Psoas muscle (tissue), 8 donors: ENCODE measurements at places on chromosomes 5 and 9.

GRCh38 chr5:159956074-159956473 lies 39.8 kb downstream of the ADRA1B start:
- no peak for DNase-seq

DNA sequence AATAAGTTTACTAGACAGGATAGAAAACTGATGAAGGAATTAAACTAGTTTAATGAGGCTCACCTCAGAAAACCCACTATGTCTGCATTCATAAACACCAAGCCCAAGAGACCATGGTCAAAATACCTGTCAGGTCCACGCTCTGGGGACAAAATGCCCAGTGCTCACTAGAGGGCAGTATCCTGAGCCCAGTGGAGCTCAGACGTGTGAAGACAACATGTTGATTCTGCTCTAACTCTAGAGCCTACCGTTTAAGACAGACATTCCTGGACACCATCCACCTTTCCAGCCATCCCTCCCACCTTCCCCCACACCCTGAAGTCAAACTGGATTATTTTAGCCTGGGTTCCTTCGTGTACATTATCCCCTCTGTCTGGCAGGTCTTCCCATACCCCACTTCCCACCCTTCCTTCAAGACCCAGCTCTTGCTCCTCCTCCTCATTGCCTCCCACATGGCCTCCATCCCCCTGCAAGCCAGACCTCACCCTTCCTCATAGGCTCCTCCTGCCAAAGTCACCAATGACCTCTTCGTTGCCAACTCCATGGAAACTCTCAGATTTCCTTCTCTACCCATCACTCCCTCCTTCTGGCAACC lies 142.3 kb upstream of the FSTL4 start:
- no peak for DNase-seq

DNA sequence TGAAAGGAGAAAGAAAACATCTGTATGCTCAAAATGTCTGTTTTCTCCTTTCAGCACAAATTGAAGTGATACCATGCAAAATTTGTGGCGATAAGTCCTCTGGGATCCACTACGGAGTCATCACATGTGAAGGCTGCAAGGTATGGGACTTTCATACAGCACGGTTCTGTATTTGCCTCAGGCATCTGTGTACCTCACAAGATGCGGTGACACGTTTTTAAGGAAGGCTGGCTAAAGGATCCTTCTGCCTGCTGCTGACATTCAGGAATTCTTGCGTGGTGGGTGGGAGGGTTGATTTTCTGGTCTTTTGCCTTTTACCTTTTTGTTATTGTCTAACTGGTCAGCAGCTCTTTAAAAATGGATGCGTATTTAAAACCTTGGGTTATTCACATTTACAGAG lies 133.1 kb downstream of the RORB start:
- DNase-seq = no peak

GRCh38 chr9:83445703-83446265 lies 92.4 kb downstream of the FRMD3 start:
- no peak for DNase-seq

- no peak for DNase-seq
Observed at GRCh38 chr5:111585946-111586345, 73.6 kb upstream of the STARD4 start.

- DNase-seq = no peak
Observed at GRCh38 chr9:106956971-106957370, 94.0 kb downstream of the ZNF462 start.

DNA sequence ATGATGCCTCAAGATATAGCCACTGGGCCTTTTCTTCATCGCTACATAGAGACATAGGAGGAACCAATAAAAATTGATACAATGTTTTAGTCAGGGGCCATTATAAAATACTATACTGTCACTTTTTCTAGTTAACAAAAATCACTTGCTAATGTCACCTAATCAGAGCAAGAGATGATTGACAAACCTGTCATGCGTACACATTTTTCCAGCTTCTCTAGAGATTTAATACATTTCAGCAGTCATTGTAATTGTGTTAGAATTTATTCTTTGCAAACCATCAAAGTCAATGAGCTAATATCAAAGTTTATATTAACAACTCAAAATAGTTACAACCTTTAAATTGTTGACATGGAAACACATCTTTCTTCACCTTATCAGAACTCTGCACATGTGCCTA lies 513.6 kb upstream of the SEMA6A start:
- no peak for DNase-seq

DNA sequence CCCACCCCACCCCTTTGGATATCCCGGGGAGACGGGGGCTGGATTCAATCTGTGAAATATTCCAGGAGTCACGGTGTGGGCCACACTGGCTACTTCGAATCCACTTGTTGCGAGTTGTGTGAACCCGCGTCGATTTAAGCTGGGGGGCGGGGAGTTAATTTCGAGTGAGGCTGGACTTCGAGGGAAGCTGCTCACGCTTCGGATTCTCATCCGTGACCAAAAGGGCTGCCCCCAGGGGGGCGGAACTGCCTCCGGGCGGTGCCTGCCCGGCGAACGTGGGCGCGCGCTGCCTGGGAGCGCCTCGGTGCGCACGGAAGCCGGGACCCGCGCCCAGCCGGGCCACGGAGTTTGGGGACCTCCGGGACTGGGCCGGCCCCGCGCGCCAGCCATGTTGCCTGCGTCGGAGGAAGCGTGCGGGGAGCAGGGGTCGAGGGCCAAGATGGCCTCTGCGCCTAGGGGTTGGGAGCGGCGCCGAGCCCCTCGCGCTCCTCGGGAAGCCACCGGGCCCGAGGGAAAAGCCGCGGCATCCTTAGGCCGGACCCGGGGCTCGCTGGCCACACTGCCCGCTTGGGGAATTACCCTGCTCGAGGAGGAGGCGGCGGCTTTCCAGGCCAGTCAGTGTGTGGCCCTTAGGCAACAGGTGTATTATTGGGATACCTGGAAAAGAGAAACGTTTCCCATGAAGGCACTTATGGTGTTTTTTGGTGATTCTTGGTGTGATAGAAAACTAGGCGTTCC lies 975 bp downstream of the OCLN start:
- no peak for DNase-seq

GRCh38 chr5:56358703-56359681 lies 125.9 kb upstream of the ANKRD55 start:
- no peak for DNase-seq

DNA sequence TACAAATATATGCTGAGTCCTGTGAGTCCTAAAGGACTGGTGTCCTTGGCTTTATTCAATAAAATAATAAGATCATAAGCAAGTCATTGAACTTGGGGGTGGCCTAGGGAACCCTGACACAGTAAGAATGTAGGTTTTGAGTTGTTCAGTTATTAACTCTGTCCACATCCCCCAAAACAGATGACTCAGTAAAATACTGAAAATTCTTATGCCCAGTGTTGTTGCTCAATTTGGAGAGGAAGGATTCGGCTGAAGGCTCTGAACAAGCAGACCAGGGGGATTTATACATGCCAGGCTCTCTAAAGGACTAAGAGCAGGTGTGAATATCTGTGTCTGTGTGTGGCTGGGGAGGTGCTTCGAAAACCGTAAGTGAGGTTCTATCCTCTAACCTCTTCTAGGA lies 173.7 kb downstream of the RMI1 start:
- DNase-seq = no peak

DNA sequence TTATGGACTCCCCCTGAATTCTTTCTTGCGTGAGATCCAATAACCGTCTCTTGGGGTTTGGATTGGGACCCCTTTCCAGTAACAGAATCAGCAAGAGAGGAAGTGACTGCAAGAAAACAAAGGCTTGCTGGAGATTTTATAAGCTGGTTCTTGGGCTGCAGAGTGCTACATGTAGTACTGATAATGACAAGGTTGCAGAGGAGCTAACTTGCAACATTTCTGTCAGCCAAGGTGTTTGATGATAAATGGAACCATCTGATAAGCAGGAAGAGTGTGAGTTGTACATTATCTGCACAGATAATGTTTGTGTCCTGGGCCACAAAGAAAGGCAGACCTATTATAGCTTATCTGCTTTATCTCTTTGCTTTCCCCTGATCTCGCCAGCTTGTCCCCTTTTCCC lies 37.1 kb downstream of the DNAJB5 start:
- no peak for DNase-seq

- DNase-seq = no peak
Observed at GRCh38 chr5:146048994-146049703, 56.2 kb downstream of the PLAC8L1 start.

GRCh38 chr5:14396737-14397136 lies 184.9 kb upstream of the OTULINL start:
- DNase-seq = no peak

DNA sequence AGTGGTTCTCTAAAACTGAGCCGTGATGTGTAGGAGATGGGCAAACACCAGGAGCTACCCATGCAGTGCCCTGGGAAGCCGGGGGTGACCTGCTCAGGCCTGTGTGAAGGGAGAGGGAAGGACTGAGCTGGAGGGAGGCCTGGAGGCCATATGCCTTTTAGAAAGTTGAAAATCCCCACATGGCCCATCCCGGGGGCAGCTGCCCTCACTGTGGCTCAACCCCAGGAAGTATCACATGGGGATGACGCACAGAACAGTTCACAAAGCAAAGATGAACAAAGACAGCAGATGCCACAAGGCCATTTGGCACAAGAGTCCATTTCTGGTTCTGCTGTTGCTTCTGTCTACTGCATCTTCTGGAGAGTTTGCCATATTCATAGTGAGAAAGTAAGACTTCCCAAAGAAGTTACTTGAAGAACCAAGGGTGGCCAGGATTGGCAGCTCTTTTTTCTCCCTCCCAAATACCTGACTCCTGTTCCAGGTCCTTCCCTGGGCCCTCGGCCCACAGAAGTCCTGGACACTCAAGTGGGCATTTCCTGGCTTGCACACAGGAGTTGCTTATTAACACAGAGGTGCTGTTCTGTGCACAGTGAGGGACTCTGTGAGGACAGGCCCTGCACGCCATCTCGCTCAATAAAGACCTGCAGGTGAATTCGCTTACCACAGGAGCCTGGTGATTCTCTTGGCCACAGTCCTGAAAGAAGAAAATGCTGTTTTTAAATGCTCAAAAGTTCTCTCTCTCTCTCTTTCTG lies 25.1 kb downstream of the ACSL6 start:
- DNase-seq = no peak

DNA sequence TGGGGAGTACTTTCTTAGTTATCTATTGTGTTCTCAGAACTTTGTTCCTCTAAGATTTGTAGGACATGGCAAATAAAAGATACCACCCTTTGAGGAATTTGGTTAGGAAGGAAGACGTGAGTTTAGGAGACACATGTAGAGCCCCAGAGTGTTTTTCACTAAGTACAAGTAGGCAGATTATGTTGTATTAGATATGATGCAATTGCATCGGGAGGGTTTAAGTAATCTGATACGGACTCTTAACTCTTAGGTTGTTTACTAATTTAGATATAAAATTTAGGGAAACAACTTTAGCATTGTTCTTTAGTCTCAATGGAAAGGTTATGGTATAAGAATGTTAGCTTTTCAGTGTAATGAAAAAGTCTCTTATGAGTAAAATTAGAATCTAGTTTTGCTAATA lies 84.4 kb downstream of the TRIO start:
- DNase-seq = no peak

- DNase-seq = no peak
Observed at GRCh38 chr9:119697996-119698395, 328.8 kb upstream of the BRINP1 start.

DNA sequence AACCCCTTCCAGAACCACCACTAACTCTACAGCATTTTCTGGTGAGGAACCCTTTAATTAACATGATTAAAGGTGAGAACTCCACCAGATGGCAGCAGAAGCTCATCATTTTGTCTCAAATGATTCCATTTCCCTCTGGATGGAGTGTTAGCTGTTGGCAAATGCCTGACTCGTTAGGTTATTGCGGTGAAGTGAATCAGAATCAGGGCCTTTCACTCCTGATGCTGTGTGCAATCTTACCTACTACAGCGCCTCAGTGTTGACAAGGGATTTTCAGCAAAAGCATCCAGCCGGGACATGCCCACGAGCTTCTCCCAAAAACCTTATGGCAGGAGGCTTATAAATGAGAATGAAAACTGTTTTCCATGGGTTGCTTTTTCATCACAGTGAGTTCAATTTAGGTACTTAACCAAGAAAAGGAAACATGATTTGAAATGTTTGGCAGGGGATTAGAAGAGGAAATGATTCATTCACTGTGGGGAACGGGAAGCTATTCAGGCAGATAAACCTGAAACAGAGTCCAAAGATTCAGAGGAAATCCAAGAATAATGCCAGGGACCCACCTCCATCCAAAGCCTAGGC lies 48.0 kb upstream of the CAST start:
- DNase-seq = no peak

GRCh38 chr5:154296525-154297159 lies 106.1 kb downstream of the GALNT10 start:
- DNase-seq = no peak

- DNase-seq = no peak
Observed at GRCh38 chr9:73565833-73566465, 414.3 kb downstream of the ANXA1 start.

DNA sequence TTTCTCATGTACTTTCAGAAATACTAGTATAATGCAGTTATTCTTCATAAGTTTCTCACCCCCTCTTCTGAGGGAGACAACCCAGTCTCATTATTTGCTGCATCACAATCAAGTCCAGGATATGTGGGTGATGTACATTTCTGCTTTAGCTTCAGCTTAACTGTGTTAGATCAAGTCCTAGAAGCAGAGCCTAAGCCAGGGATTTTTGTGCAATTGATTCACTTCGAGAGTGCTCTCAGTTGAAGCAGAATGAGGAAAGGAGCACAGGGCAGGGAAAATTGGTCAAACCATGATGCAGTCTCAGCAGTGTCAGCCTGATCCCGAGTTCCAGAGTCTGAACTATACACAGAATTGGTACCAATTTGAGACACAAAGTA lies 15.1 kb downstream of the HNRNPK start:
- no peak for DNase-seq

GRCh38 chr9:77544546-77544945 lies 103.6 kb downstream of the GNA14 start:
- DNase-seq = no peak

GRCh38 chr9:108271646-108272348 lies 584.0 kb downstream of the ACTL7B start:
- no peak for DNase-seq

- no peak for DNase-seq
Observed at GRCh38 chr5:135990528-135991255, 35.9 kb upstream of the LECT2 start.

- DNase-seq = no peak
Observed at GRCh38 chr5:166340039-166340438, 1951.4 kb upstream of the WWC1 start.

- peak; percentile 72 for DNase-seq
Observed at GRCh38 chr9:16626577-16627130, 243.8 kb downstream of the BNC2 start.

DNA sequence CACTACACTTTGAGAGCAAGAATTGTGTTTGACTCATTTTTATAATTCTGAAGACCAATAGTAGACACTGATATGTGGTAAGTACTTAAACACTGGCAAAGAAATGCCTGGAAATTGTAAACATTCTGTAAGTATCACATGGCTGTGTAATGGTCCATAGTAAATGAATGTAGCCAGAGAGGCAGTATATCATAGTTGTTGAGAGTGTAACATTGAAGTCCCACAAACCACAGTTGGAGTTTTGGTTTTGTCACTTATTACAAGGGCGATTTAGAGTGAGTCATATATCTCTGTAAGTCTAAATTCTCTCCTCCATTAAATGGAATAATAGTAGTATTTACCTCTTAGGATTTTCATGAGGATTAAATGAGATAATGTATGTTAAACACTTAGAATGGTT lies 181.1 kb upstream of the MEF2C start:
- no peak for DNase-seq
